Kidney (tissue), 22 donors: ENCODE measurements at places on chromosomes 6 and 20. TPM values are rescaled to one million over a fixed set of nuclear protein-coding genes. Genes with fewer than 3 reads are reported as not detected.
A peak's percentile ranks its signal among the peaks of the same experiment; 100 is the strongest.

GRCh38 chr6:18161431-18161830, 6.2 kb downstream of the KDM1B start:
- no peak for DNase-seq
- H3K27ac ChIP-seq: no peak overlapping the region
- H3K4me1 ChIP-seq: no peaks in the 10 kb centered on the region
- no peaks in the 10 kb centered on the region for H3K27me3 ChIP-seq
- H3K4me3 ChIP-seq: no peak overlapping the region

GRCh38 chr6:145823328-145823944, 8.8 kb upstream of the FBXO30 start:
- H3K36me3 ChIP-seq: no peaks in the 10 kb centered on the region
- no peaks in the 10 kb centered on the region for H3K4me1 ChIP-seq
- no peak for DNase-seq
- no peaks in the 10 kb centered on the region for H3K27me3 ChIP-seq
- no peak overlapping the region for H3K4me3 ChIP-seq
- H3K27ac ChIP-seq: no peak overlapping the region

The POM121L2 gene
- not detected for total RNA-seq

DNA sequence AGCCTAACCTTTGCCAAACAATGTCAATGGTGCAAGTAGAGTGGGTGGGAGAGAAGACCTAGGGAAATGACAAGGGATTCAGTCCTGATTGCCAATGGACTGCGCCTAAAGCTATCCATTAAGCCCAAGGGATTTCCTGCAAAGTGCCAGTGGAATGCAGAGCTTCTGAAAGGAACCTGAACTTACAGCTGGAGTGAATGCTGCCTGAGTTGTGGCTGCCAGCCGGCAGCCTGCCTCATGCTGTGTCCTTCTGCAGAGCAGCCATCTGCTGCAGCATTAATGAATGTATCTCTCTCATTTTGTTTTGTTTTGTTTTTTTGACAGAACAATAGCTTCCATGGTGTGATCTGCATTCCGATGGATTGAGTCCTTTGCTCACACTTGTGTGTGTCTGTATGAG, 44.7 kb downstream of the SLC35F1 start:
- H3K36me3 ChIP-seq: no peaks in the 10 kb centered on the region
- H3K27ac ChIP-seq: no peak overlapping the region
- no peak overlapping the region for H3K4me3 ChIP-seq
- DNase-seq: no peak
- H3K27me3 ChIP-seq: no peaks in the 10 kb centered on the region

DNA sequence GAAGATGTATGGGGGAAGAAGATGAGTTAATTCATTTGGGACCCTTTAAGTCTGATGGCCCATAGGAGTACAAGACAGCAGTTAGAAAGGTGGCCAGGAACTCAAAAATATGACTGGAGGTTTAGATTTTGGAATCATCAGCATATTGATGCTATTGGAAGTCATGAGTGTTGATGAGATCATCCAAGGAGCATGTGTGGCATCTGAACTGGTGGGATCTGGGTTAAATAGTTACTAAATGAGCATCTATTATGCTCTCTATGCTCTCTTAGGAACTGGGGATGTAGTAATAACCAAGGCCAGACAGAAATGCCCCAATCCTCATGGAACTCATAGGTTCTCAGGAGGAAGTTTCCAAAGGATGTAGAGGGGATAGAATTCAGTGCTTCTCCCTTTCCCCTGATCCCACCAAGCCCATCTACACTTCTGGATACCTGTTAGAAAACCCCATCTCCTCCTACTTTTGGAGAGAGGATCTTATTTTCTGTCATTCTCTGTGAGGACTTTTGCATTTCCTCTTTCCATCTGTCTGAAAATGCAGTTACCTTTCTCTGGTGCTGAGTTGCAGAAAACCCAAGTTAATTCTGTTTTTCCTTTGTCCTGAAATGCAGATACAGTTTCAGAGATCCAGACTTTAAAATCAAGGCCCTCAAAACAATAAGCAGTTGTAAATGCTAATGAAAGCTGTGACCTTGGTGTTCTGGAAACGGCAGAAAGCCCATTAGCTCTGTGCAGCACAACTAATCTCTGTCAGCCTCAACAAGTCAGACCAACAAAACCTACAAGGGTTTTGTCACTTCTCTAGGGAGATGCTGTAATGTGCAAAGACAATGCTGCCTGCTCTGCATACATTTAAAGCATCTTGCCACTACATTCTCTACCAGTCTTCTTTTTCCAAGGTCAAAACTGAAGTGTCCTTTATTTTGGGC, 65.8 kb downstream of the TBC1D7 start:
- no peak overlapping the region for H3K27ac ChIP-seq
- no peaks in the 10 kb centered on the region for H3K27me3 ChIP-seq
- H3K36me3 ChIP-seq: no peaks in the 10 kb centered on the region
- no peak for DNase-seq

The PGC gene
- total RNA-seq: not detected

GRCh38 chr20:62770916-62771315, 25.4 kb upstream of the MRGBP start:
- no peaks in the 10 kb centered on the region for H3K4me1 ChIP-seq
- H3K27ac ChIP-seq: no peak overlapping the region
- no peak for DNase-seq
- H3K4me3 ChIP-seq: no peak overlapping the region
- H3K27me3 ChIP-seq: no peaks in the 10 kb centered on the region

DNA sequence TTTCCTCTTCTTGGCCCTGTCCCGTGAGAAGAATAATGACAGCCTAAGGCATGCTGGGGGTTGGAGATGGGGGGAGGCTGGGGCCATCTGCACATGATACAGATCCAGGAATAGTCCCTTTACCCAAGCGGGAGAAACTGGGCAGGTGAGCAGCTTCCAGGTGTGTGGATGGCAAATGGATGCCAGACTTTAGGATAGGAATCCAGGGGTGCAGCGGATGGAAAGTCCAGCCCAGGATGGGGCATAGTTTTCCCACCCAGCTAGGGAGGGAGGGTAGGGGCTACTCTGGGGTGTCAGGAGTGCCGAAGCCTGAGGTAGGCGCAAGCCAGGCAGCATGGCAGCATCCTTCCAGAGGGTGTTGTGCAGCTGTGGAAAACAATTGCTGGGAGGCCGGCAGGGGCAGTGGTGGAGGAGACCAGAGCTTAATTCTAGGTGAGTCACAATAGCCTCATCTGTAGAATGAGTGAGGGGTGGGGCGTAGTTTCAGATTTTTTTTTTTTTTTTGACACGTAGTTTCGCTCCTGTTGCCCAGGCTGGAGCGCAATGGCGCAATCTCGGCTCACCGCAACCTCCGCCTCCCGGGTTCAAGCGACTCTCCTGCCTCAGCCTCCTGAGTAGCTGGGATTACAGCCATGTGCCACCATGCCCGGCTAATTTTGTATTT, 15.4 kb upstream of the FAM110A start:
- no peak overlapping the region for H3K27ac ChIP-seq
- H3K4me1 ChIP-seq: no peaks in the 10 kb centered on the region
- DNase-seq: peak; percentile 45
- H3K27me3 ChIP-seq: no peaks in the 10 kb centered on the region

- DNase-seq: no peak
- no peaks in the 10 kb centered on the region for H3K4me1 ChIP-seq
- H3K36me3 ChIP-seq: no peaks in the 10 kb centered on the region
- H3K27ac ChIP-seq: no peak overlapping the region
- H3K4me3 ChIP-seq: no peak overlapping the region
Observed at GRCh38 chr6:56863366-56863765, 91.5 kb upstream of the BEND6 start.
